Immature natural killer cell (primary cell): ENCODE measurements at places on chromosomes 1 and 21. TPM values are rescaled to one million over a fixed set of nuclear protein-coding genes. Genes with fewer than 3 reads are reported as not detected.
A peak's percentile ranks its signal among the peaks of the same experiment; 100 is the strongest.

Gene LCE3E
- polyA plus RNA-seq, result not detected

Gene HRNR
- polyA plus RNA-seq, result not detected

Gene NCAM2
- 0.55 TPM for polyA plus RNA-seq

Gene DYRK3
- not detected for polyA plus RNA-seq

Gene KRTAP13-3
- polyA plus RNA-seq, result not detected

Gene EIF4G3
- polyA plus RNA-seq, result 21.6 TPM

- no peaks in the 10 kb centered on the region for H3K4me1 ChIP-seq
- H3K27me3 ChIP-seq, result peaks cover 2% of the 10 kb centered on the region
- no peak overlapping the region for H3K27ac ChIP-seq
- no peaks in the 10 kb centered on the region for H3K36me3 ChIP-seq
- no peak for DNase-seq
These were observed 37.0 kb upstream of the POFUT2 start for GRCh38 chr21:45324489-45325205.

- H3K4me1 ChIP-seq, result no peaks in the 10 kb centered on the region
- no peak overlapping the region for H3K4me3 ChIP-seq
- no peak overlapping the region for H3K27ac ChIP-seq
- no peaks in the 10 kb centered on the region for H3K36me3 ChIP-seq
- DNase-seq, result no peak
- H3K27me3 ChIP-seq, result peaks cover 8% of the 10 kb centered on the region
These were observed 24.0 kb upstream of the ADARB1 start for GRCh38 chr21:45050345-45050796.

DNA sequence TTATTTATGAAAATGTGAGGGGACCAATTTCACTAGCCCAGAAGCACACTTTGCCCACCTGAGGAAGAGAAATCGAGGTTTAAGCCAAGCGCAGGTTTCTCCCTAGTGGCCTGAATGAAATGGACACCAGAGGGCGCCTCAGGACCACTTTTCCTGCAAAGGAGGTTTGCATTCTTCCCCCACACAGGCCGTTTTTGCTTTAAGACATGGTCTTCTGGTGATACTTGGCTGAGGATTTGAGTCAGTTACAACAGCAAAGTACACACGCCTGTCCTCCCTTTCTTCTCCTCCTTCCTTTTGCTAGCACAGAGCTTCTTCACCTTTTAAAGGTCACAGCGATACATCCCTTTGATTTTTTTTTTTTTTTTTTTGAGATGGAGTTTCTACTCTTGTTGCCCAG, 5.4 kb downstream of the PLA2G2E start:
- H3K27me3 ChIP-seq, result no peaks in the 10 kb centered on the region
- peaks cover 3% of the 10 kb centered on the region for H3K36me3 ChIP-seq
- H3K27ac ChIP-seq, result no peak overlapping the region

GRCh38 chr1:173479649-173480048, 2.5 kb downstream of the PRDX6 start:
- H3K27me3 ChIP-seq, result peaks cover 6% of the 10 kb centered on the region
- H3K4me3 ChIP-seq, result no peak overlapping the region
- DNase-seq, result no peak
- H3K36me3 ChIP-seq, result peaks cover 29% of the 10 kb centered on the region

DNA sequence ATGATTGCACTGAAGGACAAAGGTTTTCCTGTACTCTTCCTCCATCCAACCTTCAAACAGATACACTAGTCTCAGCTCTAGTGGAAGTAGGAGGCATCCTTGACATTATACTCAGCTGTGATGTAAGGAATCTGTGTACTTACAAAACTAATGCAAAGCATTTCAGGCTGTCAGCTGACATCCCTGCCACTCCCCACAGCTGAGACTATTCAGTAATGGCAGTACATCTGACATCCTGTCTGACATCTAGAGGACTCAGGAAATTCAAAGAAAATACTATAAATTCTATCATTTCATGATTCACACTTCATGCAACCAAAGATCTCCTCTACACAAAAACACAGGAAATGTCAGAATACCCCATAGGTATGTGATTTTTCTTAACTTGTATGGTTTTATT, 325.8 kb downstream of the SMYD3 start:
- H3K27me3 ChIP-seq, result no peaks in the 10 kb centered on the region
- H3K4me3 ChIP-seq, result no peak overlapping the region
- H3K36me3 ChIP-seq, result peaks cover 4% of the 10 kb centered on the region
- DNase-seq, result no peak
- peaks cover 12% of the 10 kb centered on the region for H3K4me1 ChIP-seq

DNA sequence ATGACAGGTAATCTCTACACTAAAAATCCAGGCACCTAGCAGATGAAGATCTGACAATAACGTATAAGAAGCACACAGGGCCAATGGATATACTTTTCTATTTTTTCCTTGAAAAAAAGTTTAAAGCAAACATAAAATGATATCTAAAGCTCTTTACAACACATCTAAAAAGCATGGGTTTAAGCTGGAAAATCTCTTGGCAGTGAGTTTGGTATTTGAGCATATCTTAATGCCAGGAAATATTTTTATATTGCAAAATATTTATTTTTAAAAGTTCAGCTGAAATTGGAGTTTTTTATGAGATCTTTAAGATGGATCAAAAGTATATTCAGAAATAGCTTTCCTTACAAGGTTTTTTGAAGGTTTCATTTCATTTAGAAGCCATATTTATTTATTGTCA, 40.5 kb downstream of the SLC5A9 start:
- peaks cover 5% of the 10 kb centered on the region for H3K27me3 ChIP-seq
- DNase-seq, result no peak
- H3K4me3 ChIP-seq, result no peak overlapping the region
- no peak overlapping the region for H3K27ac ChIP-seq
- no peaks in the 10 kb centered on the region for H3K36me3 ChIP-seq
- H3K4me1 ChIP-seq, result no peaks in the 10 kb centered on the region

GRCh38 chr21:26449161-26449560, 123.9 kb downstream of the CYYR1 start:
- no peak overlapping the region for H3K4me3 ChIP-seq
- DNase-seq, result no peak
- H3K4me1 ChIP-seq, result no peaks in the 10 kb centered on the region

GRCh38 chr21:15653710-15654109, 76.1 kb upstream of the USP25 start:
- H3K27ac ChIP-seq, result no peak overlapping the region
- peaks cover 2% of the 10 kb centered on the region for H3K27me3 ChIP-seq
- H3K4me1 ChIP-seq, result no peaks in the 10 kb centered on the region
- no peak overlapping the region for H3K4me3 ChIP-seq
- no peaks in the 10 kb centered on the region for H3K36me3 ChIP-seq

GRCh38 chr1:61375082-61375880, 292.9 kb downstream of the NFIA start:
- no peak for DNase-seq
- H3K36me3 ChIP-seq, result no peaks in the 10 kb centered on the region
- H3K27me3 ChIP-seq, result peaks cover 2% of the 10 kb centered on the region
- H3K27ac ChIP-seq, result no peak overlapping the region
- H3K4me3 ChIP-seq, result no peak overlapping the region

DNA sequence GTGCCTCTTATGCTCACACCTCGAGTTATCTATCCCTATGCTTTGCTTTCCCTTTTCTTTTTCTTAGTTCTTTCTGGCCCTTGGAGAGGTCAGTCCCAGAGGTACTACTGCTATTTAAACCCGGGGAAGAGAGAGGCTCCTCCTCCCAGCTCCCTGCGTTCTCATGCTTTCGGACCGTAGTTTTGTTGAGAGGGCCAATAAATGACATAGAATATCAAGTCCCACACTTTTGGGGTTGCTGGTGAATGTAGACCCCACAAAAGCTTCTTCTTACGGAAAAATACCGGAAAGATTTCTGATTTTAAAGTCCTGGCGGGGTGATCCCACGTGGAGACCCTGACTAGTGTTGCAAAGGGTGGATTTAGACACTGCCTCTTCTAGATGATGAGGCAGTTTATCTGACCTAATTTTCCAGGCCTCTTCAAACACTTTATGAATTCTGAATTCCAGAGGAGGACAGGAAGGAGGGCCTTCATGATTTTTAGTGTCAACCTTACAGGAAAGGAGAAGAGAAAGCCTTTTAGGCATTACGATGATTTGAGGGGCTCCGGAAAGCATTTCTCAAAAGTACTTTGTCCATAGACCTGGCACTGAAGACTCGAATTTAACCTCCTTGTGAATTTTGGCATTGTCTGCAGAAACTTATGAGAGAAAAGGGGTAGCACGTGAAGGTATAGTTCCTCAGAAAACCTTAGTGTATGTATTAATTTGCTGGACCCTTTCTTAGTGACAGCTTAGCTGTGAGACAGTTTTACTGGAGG, 694 bp downstream of the TMEM167B start:
- H3K27me3 ChIP-seq, result peaks cover 12% of the 10 kb centered on the region
- no peaks in the 10 kb centered on the region for H3K36me3 ChIP-seq
- H3K27ac ChIP-seq, result peak overlapping the region; percentile 97
- H3K4me3 ChIP-seq, result peak overlapping the region; percentile 94
- no peak for DNase-seq

DNA sequence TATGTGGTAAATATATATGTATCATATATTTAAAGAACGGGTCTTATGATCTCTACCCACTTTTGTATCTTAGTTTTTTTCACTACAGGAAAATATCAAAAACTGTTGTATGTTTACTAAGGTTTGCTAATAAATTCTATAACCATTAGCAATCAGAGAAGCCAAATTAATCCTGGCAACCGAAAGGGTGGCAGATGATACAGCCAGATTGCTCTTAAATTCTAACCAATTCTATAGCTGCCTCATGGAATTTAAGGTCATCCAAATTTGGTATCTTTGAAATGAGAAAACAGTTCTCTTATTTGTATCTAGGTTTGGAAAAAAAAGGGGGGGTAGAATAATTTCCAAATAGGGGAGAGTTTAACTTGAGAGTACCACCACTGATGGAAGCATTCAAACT, 591.2 kb downstream of the SMYD3 start:
- no peak overlapping the region for H3K27ac ChIP-seq
- peaks cover 6% of the 10 kb centered on the region for H3K4me1 ChIP-seq
- no peak overlapping the region for H3K4me3 ChIP-seq
- H3K27me3 ChIP-seq, result peaks cover 2% of the 10 kb centered on the region
- H3K36me3 ChIP-seq, result peaks cover 30% of the 10 kb centered on the region
- DNase-seq, result no peak

GRCh38 chr1:168468822-168469221, 75.0 kb downstream of the XCL2 start:
- H3K27ac ChIP-seq, result peak overlapping the region; percentile 90
- peaks cover 6% of the 10 kb centered on the region for H3K36me3 ChIP-seq
- no peak for DNase-seq
